ENCODE measurements at places on chromosomes 2 and 18.

DNA sequence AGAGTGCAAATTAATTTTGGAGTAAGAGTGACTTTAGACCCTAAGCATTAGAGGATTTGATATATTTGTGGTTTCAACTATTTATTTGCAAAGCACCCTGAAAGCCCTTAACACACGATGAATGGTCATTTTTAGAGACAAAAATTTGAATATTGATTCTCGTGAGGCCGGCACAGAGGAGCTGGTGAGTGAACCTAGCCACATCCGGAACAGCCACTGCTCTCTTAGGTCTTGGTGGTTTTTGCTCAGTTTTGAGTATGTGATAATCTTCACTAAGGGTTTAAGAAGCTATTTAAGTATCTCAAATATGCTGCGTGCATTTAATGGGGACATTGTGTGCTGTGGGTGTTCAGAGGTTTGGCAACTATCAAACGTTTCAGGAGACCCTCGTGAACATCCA lies 204.8 kb downstream of the TSN start:
- no peak for DNase-seq

DNA sequence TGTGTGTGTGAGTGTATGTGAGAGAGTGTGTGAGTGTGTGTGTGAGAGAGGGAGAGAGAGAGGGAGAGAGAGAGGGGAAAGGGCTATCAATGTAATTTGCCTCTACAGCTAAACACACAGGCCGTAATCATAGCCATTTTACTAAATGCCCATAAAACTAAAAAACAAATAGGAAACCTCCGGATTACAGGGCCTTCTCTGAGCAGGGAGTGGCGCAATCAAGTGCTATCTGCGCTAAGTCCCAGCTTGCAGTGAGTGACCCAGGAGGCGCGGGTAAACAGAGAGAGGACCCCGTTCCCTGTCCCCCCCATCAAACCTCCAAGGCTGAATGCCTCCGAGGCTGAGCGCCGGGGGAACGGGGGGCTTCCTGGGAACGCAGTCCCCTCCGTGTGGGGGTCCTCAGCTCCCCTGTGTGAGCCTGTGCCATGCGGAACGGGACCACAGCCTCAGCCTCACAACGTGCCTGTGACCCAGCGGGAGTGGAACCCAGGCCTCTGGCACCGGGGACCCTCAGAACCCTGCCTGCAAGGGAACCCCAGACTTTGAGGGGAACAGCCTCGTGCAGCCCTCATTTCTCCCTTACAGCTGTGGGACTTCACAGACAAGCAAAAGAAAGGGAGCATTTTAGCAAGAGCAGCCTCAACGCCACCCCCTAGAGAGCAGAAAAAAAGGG lies 54.7 kb upstream of the ID2 start:
- no peak for DNase-seq

- DNase-seq, result peak; percentile 70
Observed at GRCh38 chr2:227366769-227367426, 12.2 kb downstream of the TM4SF20 start.

DNA sequence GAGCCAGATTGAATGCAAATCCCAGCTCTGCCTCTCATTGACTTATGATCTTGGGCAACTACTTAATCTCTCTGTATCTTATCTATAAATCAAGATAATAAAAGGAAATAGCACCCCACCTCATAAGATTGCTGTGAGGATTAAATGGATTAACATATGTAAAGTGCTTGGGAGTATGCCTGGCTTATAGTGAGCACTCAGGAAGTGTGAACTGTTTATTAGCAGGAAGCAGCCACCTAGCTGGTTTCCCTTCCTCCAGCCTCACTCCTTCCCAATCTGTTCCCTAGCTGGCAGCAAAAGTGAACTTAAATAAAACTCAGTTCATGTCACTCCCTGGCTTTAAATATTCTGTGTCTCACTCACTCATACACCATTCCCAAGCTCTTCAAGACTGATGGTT lies 526.6 kb upstream of the PKDCC start:
- no peak for DNase-seq

DNA sequence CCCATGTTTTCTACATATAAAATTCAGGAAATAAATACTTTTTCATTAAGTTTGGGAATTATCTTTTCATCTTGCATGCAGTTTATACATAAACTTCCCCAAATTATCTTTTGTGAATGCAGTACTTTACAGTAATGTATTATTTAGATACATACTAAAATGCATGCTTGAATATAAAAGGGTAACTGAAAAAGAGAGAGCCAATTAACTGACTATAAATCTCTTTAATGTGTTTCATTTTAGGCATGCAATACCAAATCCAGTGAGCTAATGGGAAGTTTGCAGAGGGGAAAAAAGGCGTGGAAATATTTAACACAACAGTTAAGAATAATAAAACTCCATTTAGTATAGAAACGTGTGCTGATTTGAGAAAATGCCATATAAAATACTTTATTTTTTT lies 39.2 kb downstream of the COL4A4 start:
- no peak for DNase-seq

DNA sequence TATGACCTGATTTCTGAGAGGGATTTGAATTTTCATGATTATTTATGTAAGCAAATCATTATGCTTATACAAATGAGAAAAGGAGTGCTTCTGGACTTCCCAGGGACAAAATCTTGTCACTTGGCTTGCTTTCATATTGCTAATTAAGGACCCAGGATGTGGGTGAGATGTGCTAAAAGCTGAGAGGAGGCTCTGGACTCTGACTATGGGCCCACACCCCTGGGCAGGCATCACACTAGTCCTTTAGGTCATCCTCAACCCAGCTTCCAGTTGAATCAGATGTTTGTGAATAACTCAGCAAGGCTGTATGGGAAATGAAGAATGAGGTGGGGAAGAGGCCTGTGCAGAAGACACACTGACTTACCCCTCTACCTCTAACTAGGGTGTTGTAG lies 11.9 kb downstream of the IL1B start:
- DNase-seq, result peak; percentile 36

DNA sequence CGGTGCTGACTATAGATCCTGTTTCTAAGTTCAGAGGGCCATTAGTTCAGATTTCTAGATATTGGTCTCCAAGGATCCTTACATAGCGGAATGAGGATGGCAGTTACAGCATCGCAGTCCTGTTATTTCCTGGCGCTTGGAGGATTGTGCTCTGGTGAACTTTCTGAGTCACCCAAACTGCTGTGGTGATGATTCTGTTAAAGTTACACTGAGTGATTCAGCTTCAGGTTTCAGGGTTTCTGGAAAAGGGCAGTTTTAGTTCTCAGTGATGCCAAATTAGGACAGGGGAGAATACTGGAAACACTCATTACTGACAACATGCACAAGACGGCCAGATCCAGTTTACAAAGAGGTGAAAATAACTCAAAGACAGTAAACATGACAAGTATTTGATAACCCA lies 52.1 kb upstream of the ANKRD62 start:
- DNase-seq, result peak; percentile 28

GRCh38 chr2:144183727-144184126 lies 336.2 kb downstream of the ZEB2 start:
- DNase-seq, result peak; percentile 56

- no peak for DNase-seq
Observed at GRCh38 chr2:132929786-132930185, 259.8 kb upstream of the LYPD1 start.

DNA sequence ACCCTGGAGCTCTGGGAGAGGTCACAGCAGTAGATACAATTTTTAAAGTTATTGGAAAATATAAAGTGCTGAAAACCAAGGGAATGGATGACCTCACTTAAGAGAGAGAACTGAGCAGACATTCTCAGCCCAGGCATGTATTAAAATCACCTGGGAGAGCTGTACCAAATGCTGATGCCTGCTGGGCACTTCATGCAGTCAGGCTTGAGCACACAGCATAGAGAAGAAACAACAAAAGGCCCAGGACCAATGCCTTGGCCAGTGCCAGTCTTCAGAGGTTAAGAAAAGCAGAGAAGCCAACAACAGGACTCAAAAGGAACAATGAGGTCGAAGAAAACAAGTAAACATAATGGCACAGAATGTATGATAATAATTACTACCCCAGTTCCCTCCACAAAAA lies 211.8 kb downstream of the L3MBTL4 start:
- no peak for DNase-seq

Data from suppressor macrophage treated with lipopolysaccharide for 1 hour (primary cell).